ENCODE measurements at places on chromosomes 4 and X. TPM values are rescaled to one million over a fixed set of nuclear protein-coding genes. Genes with fewer than 3 reads are reported as not detected.

Gene FOXR2
- not detected for total RNA-seq

Gene SMR3A
- not detected for total RNA-seq

Gene ATP1B4
- not detected for total RNA-seq

Gene CCKAR
- total RNA-seq = 4.6 TPM

Gene EDA
- total RNA-seq = 4.4 TPM

Gene TLR10
- 4.2 TPM for total RNA-seq

Gene CCDC110
- 5.5 TPM for total RNA-seq

Gene MBNL3
- total RNA-seq = 5.8 TPM

Gene RPL34
- 1,313 TPM for total RNA-seq

Gene FDCSP
- not detected for total RNA-seq

Gene CTAG1B
- not detected for total RNA-seq

Gene FAM9B
- total RNA-seq = not detected

Gene STBD1
- total RNA-seq = 1.6 TPM

Gene VCX
- total RNA-seq = not detected

Gene HTN1
- total RNA-seq = not detected

Gene UBA6
- 92.5 TPM for total RNA-seq

Gene RBM46
- 0.69 TPM for total RNA-seq

Gene GUCY1A1
- total RNA-seq = 264 TPM

Gene YY2
- 1.4 TPM for total RNA-seq

Gene FLNA
- 93.4 TPM for total RNA-seq

Gene SULT1B1
- total RNA-seq = 0.69 TPM

Gene SMIM10
- total RNA-seq = 2.1 TPM

Gene CFAP99
- total RNA-seq = 0.69 TPM

Gene UNC5C
- 18.9 TPM for total RNA-seq

Gene CD99L2
- 92.3 TPM for total RNA-seq

Gene CNKSR2
- 54.7 TPM for total RNA-seq

Gene NSUN7
- total RNA-seq = 12.9 TPM

Gene UGT2B17
- not detected for total RNA-seq

Gene DCLK2
- 192 TPM for total RNA-seq

Gene TRPC3
- 14.5 TPM for total RNA-seq

Gene ACE2
- total RNA-seq = not detected

Gene CT45A2
- total RNA-seq = not detected

Gene CFP
- 1.4 TPM for total RNA-seq

Gene TLR1
- 8.3 TPM for total RNA-seq

Gene HS3ST1
- total RNA-seq = 7.4 TPM

Gene LRRC66
- total RNA-seq = 0.46 TPM

Gene CT45A5
- total RNA-seq = 0.46 TPM

Gene DMRTC1B
- total RNA-seq = 2.5 TPM

Gene FREM3
- 3.2 TPM for total RNA-seq

Gene NEK1
- total RNA-seq = 40.4 TPM

Gene HTRA3
- total RNA-seq = 2.8 TPM

Gene GPR119
- not detected for total RNA-seq

Gene PNMA6A
- 26.5 TPM for total RNA-seq

Gene ZBTB33
- total RNA-seq = 46.4 TPM

Gene ASB12
- total RNA-seq = 0.46 TPM
